Astrocyte (in vitro differentiated cells and primary cell): ENCODE measurements at places on chromosomes 3 and 15. TPM values are rescaled to one million over a fixed set of nuclear protein-coding genes. Genes with fewer than 3 reads are reported as not detected.

ABTB1 gene
- total RNA-seq = 11.6 and 11.8 TPM in 2 replicates

CPNE9 gene
- 0.20 TPM in 1 of 2 replicates, not detected in the other for total RNA-seq

CAPN3 gene
- 0.38 and 0.57 TPM in 2 replicates for total RNA-seq

PCYT1A gene
- 87.3 and 92.6 TPM in 2 replicates for total RNA-seq

ARHGAP31 gene
- total RNA-seq = 48.1 and 58.8 TPM in 2 replicates

RTP3 gene
- total RNA-seq = not detected in 2 replicates

- no peak for DNase-seq
Measured at GRCh38 chr3:107275511-107275910, 101.7 kb upstream of the CCDC54 start.

GRCh38 chr15:85402195-85402881, 21.9 kb downstream of the AKAP13 start:
- DNase-seq = peak; percentile 87

DNA sequence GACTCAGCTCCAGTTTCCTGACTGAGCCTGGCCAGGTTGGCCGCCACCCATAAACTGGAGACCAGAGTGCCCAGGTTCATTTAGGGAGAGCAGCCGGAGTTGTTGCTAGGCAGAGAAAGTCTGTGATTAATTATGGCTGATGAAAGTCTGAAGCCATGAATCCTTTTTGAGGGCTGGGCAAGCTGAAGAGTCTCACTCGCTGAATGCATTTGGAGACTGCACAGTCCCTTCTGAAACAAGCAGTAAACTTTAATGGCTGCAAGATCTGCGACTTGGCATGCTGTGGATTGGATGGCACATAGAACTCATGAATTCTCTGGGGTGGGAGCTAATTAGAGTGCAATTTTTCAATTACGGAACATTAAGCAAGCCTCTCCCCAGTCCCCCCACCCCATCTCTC, 282.1 kb downstream of the RPLP1 start:
- no peak for DNase-seq

- DNase-seq = peak; percentile 12
Measured at GRCh38 chr3:175716446-175716845, 857.3 kb downstream of the NAALADL2 start.

GRCh38 chr3:81521855-81522254, 239.6 kb downstream of the GBE1 start:
- no peak for DNase-seq

- no peak for DNase-seq
Measured at GRCh38 chr3:462851-463250, 266.3 kb downstream of the CHL1 start.

DNA sequence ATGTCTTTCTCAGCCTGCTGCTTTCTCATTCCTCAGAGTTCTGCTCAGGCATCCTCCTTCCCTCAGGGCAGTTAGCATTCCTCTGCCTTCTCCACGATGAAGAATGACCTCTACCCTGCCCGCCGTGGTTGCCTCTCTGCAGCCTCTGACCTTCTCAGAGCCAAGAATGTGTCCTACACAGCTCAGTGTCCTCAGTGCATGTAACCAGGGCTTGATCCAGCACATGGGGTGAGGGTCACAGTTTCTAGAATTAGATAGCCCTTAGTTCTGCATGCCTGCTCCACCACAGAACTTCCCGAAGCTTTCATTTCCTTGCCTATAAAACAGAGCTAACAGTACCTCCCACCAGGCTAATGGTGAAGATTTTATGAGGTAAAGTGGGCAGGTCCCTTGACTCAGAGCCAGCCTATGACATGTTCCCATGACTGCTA, 182.1 kb downstream of the CLSTN2 start:
- DNase-seq = no peak

GRCh38 chr15:74392451-74392830, 25.0 kb upstream of the CYP11A1 start:
- DNase-seq = no peak

DNA sequence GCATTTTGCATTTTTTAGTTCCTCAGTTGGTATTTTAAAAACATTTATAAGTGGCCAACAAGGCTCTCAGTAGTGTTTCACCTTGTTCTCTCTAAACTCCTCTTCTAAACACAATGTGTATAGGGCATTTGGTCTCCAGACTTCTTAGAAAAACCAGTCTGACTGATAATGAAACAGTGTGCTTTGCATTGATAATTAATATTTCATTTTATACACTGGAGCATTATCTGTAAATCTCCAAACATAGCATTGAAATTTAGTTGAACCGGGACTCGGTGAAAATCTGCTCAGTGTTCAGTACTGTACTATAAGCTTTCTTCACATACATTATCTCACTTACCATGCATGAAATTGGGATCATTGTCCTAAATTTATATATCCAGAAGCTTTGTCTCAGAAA, 53.6 kb downstream of the SETD5 start:
- no peak for DNase-seq
